ENCODE measurements at places on chromosomes 2 and 18.

DNA sequence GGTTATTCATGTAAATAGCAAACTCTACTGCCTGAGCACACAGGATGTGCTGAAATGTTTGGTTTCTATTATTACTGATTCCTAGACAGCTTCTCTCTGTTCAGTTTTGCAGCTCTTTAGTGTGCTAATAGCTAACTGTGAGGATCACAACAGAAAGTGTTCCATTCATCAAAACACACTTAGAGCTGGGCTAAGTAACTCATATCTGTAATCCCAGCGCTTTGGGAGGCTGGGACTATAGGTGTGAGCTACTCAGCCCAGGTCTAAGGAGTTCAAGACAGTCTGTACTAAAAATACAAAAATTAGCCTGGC is 63.2 kb downstream of the MOGAT1 start:
- DNase-seq: no peak

DNA sequence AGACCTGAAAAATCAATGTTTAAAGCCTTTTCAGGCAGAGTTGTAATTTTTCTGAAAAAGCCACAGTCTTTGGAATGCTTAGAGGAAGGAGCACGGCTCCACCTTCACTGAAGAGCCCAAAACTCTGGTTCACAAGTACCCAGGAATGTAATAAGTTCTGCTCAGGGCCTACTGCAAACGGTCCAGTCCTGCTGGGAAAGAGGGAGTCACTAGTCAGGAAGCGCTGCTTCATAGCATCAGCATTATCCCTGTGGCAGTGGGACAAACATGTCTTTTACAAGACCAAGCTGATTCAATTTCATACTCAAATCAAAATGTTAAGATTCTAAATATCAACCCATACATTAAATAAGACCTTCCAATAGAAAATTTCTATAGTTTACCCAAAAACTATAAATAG is 152.9 kb upstream of the PGAP1 start:
- DNase-seq: no peak

- no peak for DNase-seq
Measured at GRCh38 chr2:226752887-226753286, 46.7 kb downstream of the IRS1 start.

DNA sequence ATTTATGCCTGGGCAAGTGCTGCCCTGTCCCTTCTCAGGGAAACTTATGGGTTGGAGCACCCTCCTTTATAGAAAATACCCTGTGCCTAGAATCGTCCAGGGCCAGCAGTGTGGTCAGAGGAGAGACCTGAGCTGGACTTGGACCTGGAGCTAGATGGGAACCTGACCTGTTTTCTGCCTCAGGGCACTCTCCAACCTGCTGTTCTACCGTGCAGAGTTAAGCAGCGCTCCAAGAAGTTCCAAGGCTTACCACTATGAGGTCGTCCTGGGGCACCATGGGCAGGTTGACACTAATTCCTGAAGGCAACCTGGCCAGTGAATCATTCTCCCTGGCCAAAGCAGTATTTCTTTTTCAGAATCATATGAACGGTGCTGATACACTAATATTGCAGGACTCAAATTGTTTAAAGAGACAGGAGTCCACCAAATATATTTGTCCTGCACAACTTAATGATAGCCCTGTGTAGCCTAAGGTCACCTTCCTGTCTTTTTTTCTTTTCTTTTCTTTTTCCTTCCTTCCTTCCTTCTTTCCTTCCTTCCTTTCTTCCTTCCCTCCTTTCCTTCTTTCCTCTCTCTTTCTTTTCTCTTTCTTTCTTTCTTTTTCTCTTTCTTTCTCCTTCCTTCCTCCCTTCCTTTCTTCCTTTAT is 455.4 kb upstream of the HNMT start:
- DNase-seq: no peak

GRCh38 chr2:73952499-73953446 is 26.1 kb downstream of the DGUOK start:
- DNase-seq: peak; percentile 46

DNA sequence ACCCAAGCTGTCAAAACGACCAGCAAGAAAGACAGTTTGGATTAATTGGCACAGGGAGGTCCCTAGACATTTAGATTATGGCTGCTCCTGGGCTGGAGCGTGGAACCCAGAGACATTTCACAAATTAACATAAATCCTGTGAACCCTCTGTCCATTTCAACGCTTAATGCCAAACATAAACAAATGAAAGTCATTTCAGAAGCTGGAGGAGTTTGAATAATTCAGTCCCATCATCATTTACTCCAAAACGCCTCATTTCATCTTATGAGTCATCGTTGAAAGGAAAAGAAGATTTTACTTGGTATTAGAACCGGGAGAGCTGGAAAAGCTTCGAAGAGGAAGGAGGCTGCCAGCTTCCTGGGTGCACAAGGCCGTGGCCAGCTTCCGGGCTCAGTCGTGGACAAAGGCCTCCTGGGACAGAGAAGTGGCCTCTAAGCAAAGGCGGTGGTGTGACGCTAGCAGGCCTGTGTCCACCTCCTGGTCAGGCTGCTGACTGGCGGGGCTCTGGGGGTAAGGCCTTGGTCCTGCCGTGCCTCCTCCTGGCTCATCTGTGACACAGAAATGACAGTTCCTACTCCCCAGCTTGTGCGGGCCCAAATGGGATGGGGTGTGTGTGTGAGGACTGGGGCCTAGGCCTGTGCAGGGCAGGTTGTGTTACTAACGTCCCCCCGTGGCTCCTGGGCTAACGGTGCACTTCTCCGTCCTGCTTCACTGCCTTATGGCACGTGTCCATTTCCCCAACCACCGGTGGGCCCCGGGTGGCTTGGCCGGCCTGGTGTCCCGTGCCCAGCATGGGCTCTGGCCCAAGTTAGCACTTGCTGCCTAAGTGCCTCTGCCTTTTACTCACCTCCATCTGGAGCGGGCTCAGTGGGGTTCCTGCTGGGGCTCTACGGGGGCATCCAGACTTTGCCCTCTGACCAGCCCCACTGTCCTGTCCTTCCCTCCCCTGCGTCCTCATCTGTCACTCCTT is 71.6 kb downstream of the RRM2 start:
- no peak for DNase-seq

DNA sequence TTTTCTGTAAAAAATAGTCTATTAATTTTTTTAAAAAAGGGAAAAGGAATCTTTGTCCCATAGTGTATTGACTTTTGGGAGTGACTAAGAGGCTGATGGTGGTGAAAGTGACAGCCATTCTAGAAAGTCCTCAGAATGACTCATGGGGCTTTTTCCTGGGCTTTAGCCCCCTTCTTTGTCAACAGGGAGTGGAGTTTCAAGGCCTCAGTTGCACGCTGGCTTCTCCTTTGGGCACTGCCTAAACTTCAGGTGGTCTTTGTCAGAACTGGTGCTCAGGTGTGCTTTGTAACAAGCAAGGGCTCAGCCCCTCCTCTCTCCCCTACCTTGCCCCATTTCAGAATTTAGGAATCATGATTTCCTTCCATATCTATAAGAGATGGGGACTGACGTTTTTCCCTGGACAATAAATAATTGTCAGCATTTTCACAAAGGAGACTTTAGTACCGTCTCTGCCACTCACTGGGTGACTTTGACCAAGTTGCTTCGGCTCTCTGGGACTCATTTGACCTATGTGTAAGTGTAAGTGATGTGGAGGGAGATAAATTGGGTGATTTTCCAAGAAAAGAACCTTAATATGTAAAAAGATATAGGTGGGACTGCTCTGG is 61.2 kb upstream of the IGFBP2 start:
- no peak for DNase-seq

- DNase-seq: no peak
Measured at GRCh38 chr2:205731583-205731981, 49.3 kb downstream of the NRP2 start.

- DNase-seq: no peak
Measured at GRCh38 chr2:62934517-62934916, 116.1 kb upstream of the OTX1 start.

DNA sequence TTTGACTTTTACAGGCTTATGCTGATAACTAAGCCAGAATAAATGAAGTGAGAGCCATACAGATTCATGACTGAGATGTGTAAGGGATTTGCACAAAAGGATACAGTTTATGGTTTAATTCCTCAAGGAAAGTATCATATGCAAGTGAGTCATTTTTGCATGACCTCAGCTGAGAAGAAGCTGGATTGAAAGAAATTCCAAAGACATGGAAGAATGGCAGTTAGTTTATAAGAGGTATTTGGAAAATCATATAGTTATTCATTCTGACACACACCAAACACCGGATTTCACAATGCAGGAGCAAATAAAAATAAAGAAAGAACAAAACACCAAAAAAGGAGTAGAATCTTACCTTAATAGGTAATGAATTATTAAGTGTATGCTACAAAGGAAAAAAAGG is 83.2 kb upstream of the RND3 start:
- no peak for DNase-seq

GRCh38 chr2:181125359-181125758 is 145.0 kb downstream of the UBE2E3 start:
- DNase-seq: no peak

DNA sequence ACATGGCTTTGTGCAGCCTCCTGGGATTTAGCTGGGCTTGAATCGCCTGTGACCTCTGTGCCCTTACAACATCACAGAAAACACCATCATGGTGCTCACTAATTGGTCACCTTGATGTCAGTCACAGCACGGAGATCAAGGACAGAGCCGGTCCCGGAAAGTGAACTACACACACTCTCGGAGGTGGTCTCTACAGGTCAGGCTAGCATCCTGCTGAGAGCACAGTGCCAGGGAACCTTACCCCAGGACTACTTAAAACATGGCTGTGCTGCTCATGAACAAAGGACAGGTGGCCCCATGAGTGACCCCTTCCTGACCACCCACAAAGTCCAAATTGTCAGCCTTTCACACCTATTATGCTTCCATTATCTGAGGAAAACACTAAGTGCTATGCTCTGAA is 1782.1 kb upstream of the CELF4 start:
- DNase-seq: no peak

DNA sequence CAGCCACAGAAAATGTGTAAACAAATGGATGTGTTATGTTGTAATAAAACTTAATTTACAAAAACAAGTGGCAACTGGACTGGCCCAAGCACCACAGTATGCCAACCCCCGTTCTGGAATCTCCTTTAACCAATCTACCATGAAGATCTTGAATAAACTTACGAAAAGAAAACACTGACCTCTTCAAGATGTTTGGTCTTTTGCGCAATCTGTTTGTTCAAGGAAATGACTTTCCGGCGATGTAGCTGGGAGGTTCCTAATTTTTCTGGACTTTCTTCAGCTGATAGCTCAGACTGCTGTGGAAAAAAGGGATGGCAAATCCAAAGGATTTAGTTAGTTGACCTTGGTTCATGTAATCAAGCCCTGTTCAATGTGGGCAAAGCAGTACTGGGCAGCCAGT is 55.7 kb downstream of the CCDC93 start:
- DNase-seq: no peak

- no peak for DNase-seq
Measured at GRCh38 chr2:225272173-225272572, 127.3 kb upstream of the NYAP2 start.

- DNase-seq: no peak
Measured at GRCh38 chr2:85033388-85033787, 62.4 kb downstream of the KCMF1 start.

DNA sequence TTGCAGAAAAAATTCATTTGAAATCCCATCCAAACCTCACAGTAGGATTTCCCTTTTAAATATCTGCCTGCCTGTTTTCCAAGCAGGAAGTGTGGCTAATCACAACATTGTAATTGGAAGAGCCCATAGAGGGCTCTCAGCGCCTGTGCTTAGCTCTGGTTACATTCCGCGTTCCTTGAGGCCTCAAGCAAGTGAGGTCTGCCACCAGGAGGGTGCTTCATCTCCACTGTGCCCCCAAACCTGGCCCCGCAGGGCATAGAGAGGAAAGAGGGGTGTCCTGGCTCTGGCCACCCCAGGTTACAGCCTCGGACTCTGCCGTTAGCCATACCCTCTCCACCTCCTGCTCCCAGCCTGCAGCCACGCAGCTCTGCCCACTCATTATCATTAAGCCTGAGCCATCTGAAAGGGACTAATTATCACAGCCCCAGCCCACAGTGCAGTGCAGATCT is 214.8 kb downstream of the SP3 start:
- no peak for DNase-seq

GRCh38 chr2:142280831-142281230 is 150.0 kb upstream of the LRP1B start:
- DNase-seq: no peak

GRCh38 chr2:71832844-71833243 is 314.8 kb downstream of the CYP26B1 start:
- DNase-seq: no peak

DNA sequence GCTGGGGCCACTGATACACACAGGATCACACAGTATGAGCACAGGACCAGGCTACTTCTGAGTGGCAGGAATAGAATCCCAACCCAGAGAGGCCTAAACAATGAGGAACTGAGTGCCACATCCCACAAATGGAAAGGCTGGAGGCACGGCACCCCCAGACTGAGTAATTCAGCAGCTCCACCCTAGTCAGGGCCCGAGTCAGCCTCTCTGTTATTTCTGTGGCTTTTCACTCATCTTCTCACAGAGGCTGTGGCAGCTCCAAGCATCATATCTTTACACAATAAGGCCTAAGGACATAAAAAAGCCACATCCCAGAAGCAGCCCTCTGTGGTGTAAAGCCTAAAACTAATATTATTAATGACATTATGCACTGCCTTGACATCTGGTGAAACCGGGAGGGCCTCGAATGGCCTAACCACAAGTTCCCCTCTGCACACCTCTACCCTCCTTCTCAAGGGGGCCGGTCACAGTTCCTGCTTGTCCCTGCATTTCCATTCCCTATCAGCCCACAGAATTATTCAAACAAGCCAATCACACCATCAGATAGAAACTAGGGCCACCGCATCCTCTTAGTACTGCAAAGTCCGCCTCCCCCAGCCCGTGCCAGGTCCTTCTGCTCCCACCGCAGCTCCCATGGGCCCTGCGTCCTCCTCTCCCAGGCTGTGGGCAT is 12.5 kb upstream of the MAL start:
- DNase-seq: no peak

- no peak for DNase-seq
Measured at GRCh38 chr2:130864830-130865800, 28.4 kb downstream of the ARHGEF4 start.

GRCh38 chr18:24388957-24389356 is 8.7 kb downstream of the OSBPL1A start:
- no peak for DNase-seq

GRCh38 chr2:109613081-109613921 is 465 bp downstream of the SEPTIN10 start:
- no peak for DNase-seq

GRCh38 chr2:98013407-98014042 is 17.8 kb upstream of the TMEM131 start:
- DNase-seq: no peak

DNA sequence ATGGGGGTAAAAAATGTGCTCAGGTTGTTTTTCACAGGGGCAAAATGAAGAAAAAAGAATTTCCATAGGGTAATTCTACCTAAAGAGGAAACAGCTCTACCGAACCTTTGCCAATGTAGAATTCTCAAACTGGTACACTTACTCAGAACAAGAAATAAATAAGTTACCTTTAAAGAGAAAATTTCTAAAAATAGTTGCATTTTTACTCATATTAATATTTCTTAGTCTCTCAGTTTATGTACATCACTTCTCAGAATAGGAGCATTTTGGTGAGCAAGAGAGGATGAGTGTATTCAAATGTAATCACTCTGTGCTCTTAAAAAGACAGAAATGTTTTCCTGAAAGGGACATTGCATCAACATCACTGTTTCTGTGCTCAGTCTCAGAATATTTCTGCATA is 574.7 kb upstream of the SLC8A1 start:
- DNase-seq: no peak
